Stimulated activated CD4-positive, alpha-beta T cell treated with anti-CD3 and anti-CD28 coated beads, Interleukin-1b, Interleukin-23, amount 100 ng/mL, for 24 hours (primary cell): ENCODE measurements at places on chromosomes 2 and 18.

- no peak for DNase-seq
Measured at GRCh38 chr18:79916546-79917168, 34.8 kb downstream of the SLC66A2 start.

DNA sequence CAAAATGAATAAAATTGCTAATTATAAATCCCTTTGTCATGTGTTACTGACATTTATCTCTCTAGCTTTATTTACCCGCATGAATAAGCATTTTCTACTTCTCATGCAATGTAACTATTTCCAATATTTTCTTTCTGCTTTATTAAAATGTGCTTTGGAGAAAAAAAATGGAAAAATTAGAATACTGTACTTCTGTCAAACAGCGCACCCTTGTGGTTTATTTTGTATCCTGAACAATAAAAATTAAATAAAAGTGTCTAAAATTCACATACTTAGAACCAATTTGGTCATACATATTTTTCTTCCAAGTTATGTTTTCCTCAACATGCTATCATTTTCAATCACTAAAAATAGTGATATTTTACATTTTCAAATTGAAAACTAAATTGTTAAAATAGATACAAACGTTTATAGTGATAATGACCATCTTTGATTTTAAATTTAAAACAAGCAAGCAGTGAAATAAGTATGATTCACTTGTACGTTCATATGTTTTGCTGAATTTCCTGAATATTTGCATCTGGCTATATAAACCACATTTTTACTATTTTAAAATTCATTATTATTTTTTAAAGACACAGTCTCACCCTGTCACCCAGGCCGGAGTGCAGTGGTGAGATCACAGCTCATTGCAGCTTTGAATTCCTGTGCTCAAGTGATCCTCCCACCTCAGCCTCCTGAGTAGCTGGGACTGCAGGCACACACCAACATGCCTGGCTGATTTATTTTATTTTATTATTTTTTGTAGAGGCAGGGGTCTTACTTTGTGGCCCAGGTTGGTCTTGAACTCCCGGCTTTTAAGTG lies 95.9 kb upstream of the GRB14 start:
- DNase-seq, result no peak

- DNase-seq, result peak; percentile 25
Measured at GRCh38 chr2:237475704-237476141, 11.3 kb upstream of the MLPH start.

DNA sequence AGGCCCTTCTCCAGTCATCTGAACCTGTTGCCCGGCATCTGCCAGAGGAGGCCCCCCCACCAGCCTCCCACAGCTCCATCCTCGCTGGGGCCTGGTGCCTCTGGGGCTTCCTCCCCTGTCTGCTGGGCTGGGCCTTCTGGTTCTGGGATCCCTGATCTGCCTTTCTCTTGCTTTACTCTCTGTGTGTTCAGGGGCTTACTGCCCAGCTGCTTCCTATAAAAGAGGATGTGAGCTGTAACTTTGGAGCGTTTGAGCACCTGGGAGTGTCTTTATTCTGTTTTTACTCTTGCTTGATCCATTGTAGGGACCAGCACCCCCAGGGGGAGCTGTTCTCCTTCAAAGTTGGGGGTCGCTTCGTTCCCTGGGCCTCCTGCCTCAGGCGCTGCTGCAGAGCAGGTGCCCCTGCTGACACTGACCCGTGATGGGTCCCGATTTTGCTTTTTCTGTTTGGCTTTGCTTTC lies 23.1 kb upstream of the FAHD2A start:
- no peak for DNase-seq

GRCh38 chr2:19835781-19836281 lies 66.0 kb downstream of the TTC32 start:
- no peak for DNase-seq

- DNase-seq, result no peak
Measured at GRCh38 chr2:78718024-78718423, 307.5 kb upstream of the REG3G start.

DNA sequence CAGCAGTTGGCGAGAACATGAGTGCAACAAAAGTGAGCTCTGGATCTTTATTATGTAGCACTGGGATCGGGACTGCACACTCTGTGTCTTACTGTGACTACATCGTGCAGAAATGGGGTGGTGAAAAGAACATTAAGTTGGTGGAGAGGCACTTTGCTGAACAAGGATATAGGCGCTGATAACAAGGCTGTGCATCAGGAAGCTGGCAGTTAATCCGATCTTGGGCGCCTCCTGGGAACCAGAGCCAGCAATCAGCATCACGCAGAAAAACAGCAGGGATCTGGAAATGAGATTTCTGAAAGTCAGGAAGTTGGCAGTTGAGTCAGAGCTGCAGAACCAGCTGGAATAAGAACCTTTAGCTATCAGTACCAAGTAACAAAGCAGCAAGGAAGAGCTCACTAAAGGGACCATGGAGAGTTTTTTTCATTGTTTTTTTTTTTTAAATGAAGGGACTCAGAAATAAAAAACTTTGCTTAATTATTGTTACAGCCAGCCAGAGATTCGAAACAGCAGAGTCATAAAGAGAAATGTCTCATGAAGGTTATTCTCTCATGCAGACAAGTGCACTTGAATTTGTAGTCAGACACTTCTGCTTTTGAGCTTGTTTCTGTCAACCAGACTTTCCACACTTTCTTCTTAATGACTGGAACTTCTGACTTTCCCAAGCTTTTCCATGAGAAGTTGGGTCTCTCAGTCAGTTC lies 22.8 kb upstream of the MYO3B start:
- DNase-seq, result no peak

DNA sequence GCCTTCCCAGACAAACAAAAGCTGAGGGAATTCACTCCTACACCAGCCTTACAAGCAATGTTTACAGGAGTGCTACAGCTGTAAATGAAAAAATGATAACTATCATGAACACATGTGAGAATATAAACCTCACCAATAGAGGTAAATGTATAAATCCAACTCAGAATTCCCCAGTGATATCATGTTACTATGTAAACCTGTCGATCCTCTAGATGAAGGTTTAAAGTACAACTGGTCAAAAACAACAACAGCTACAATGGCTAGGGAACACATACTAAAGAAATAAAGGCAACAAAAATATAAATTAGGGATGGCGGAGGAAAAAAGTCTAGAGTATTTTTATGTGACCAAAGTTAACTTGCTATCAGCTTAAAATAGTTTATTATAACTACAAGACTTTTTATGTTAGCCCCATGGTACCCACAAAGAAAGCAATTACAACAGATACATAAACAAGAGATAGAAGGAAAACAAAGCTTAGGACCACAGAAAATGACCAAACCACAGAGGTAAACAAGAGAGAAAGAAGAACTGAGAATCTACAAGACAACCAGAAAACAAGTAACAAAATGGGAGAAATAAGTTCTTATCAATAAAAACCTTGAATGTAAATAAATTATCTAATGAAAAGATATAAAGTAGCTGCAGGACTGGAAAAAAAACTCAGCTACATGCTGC lies 8.3 kb downstream of the CERKL start:
- no peak for DNase-seq

GRCh38 chr18:6174983-6175745 lies 239.5 kb downstream of the L3MBTL4 start:
- no peak for DNase-seq

DNA sequence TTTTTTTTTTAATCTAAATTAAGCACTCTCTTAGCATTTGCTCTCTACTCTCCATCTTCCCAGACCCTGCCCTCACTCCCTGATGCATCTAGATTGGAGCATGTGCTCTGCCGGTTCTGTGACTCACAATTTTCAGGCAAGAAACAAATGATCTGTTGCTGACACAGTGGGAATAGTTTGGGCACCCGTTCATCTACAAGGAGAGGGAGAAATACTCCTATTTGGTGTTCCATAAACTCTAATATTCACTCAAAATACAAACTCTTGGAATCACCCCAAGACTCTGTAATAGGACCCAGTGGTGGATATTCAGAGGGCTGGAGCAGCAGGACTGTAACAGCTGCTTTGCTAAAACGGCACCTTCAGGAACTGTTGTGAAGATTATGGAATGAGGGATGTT lies 37.1 kb upstream of the LINC00305 start:
- DNase-seq, result no peak

- DNase-seq, result no peak
Measured at GRCh38 chr2:207122651-207123334, 43.0 kb downstream of the KLF7 start.

DNA sequence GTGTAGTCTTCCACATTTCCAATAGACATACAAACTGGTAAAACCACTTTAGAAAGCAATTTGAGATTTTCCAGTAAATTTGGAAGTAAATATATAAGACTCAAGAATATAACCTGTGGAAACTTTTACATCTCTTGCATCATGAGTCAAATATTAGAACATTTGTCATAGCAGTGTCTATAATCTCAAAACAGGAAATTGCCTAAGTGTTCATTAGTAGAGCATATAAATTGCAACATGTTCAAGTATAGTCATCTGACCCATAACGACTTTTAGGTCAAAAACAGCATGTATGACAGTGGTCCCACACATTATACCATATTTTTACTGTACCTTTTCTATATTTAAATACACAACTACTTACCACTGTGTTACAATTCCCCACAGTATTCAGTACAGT lies 555.9 kb upstream of the VRK2 start:
- DNase-seq, result no peak

DNA sequence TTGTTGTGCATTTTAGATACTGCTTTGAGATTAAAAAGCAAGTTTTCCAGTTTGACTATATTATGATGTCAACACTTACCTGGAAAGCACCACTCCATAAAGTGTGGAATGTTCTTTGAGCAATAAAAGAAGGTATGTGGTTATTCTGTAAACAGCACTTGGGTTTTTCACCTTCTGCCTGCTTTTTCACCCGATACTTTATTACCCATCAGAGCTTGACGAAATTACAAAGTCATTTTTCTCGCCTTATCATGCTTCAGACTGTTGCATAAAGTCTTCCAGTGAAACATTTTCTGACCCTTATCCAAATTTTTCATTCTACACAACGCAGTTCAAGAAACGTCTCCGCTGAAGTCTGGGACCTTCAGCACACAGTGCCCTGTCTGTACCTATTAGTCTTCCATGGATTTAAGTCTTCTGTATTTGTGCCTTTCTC lies 25.2 kb downstream of the CAB39 start:
- DNase-seq, result no peak

DNA sequence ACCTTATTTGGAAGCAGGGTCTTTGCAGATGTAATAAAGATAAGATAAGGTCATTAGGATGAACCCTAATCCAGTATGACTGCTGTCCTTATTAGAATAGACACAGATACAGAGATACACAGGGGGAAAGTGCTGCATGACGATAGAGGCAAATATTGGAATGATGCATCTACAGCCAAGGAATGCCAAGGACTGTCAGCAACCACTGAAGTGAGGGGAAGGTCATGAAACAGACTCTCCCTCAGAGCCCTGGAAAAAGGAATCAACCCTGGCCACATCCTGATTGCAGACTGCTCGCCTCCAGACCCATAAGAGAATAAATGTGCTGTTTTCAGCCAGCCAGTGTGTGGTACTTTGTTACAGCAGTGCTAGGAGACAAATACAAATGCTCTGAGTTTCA lies 14.8 kb downstream of the TMEM237 start:
- DNase-seq, result no peak

- DNase-seq, result no peak
Measured at GRCh38 chr2:6909431-6910385, 7.5 kb upstream of the RNF144A start.

- DNase-seq, result peak; percentile 47
Measured at GRCh38 chr2:200862532-200863000, 1.9 kb downstream of the CLK1 start.

DNA sequence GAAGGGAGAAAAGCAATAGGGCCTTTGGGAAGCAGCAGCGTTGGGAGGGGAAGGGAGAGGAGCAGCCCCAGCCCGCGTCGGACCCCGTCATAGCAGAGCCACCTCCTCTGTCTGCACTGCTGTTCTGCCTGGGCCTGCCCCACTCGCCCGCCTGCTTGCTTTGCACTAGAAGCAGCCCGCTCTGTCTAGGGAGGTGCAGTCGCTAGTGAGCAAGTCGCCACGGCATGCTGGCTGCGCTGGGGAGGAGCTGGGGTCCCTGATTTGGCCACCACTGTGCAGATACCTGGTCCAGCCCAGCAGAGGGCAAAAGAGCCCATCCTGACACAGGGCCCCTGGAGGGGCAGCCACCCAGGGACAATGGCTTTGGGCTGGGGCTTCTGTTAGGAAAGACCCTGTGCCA lies 8.0 kb upstream of the TMEM214 start:
- DNase-seq, result no peak

- DNase-seq, result no peak
Measured at GRCh38 chr2:216388046-216388884, 16.0 kb upstream of the MARCHF4 start.

- DNase-seq, result no peak
Measured at GRCh38 chr2:5352286-5352685, 339.9 kb upstream of the SOX11 start.

DNA sequence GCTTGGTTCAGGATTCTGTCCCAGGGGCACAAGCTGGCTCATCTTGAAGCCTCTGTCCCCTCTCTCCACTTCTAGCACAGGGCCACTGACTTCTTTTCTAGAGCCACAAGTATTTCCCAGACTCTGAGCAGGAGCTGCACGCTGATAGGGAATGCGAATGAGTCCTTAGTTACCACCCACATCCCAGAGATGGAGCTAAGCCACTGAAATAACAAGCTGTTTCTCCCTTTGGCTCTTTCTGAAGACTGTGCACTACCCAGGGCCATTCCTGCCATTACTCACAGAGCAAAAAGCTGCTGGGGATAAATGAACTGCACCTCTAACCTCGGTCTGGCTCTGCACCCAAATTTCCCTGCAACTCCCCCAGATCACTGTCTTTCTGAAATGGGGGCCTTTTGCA lies 70.6 kb downstream of the TSN start:
- DNase-seq, result no peak

GRCh38 chr2:221477714-221478484 lies 94.2 kb downstream of the EPHA4 start:
- no peak for DNase-seq

- DNase-seq, result no peak
Measured at GRCh38 chr2:22788749-22789327, 596.1 kb upstream of the KLHL29 start.

- no peak for DNase-seq
Measured at GRCh38 chr2:9144617-9145016, 62.0 kb upstream of the ASAP2 start.

DNA sequence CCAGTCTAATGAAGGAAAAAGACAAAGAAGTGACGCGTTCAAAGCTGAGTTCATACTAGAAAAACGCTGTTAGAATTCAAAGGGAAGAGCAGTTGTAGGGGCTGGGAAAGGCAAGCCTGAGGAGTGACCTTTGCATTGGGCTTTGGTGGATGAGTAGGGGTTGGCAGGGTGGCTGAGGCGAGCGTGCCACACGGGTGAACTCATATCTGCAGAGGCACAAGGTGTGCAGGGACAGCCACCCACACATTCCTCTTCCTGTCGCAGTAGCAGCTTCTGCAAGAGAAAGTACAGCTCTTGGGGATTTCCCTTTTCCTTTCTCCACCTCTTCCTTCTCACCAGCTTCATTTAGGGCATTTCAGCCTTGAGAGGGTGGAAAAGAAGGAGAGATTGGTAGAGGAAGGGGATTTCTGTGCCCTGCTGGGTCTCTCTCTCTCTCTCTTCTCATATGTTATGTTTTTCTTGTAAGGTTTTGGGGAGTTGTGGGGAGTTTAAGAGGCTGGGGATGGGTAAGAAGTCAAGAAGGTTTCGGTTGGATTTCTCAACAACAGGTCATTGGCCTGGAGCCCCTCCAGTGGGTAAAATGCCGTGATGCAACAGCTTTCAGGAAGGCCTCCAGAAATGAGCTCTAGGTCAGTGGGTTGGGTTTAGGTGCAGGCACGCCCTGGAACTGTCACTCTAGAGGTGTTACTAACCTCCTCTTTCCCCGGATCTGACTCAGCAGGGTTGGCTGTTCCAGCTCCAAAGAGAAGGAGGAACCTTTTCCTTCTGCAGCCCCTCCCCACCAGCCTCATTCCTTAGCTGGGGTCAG lies 40.1 kb downstream of the ODC1 start:
- peak; percentile 63 for DNase-seq
